ENCODE measurements at places on chromosomes 6 and 20. TPM values are rescaled to one million over a fixed set of nuclear protein-coding genes. Genes with fewer than 3 reads are reported as not detected.
A peak's percentile ranks its signal among the peaks of the same experiment; 100 is the strongest.

- ATAC-seq, result no peak
Measured at GRCh38 chr6:158793432-158793831, 25.7 kb downstream of the EZR start.

GRCh38 chr20:61263084-61263695 is 11.1 kb downstream of the CDH4 start:
- no peak for ATAC-seq

Gene RAB44
- total RNA-seq, result 0.54 TPM

Gene ZSCAN23
- total RNA-seq, result 2.5 TPM

Gene ADGRF4
- 0.10 TPM for total RNA-seq

- ATAC-seq, result peak; percentile 89
Measured at GRCh38 chr6:119541132-119541905, 191.8 kb upstream of the MAN1A1 start.

DNA sequence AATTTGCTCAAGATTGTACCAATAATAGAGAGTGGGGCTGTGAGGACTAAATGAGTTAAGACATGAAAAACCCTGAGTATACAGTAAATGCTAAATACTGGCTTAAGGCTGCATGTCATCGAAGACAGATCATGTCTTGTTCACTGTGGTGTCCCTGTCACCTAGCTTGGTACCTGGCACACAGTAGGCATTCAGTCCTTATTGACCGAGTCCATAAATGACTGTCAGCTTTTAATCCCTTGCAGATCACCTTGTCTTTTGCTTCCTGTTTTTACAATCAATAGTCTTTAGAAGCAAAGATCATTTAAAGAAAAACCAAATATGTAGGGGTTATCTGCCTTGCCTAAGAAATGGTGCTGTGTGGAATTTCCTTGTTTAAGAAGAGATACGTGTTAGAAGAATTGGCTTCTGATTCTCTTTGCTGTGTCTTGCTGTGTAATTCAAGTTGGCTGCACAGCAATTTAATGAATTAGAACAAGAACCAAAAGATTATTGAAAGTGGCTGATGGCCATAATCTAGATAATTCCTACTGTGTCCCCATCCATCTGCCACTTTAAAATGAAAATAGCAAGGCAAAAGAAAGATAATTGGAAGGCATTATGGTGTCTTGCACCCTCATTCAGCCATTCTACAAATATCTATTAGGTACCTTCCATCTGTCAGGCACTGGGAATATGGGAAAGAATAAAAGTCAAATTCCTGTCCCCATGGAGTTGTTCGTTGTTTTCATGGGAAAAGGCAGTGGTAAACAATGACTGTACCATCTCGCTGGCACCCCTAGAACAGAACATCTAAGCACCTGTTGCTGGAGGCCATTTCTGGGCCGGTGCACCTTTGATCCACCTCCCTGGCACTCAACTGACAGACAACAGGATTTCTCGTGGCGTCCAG is 12.4 kb upstream of the MAPK13 start:
- no peak for ATAC-seq

Gene DPM1
- 44.3 TPM for total RNA-seq

- no peak for ATAC-seq
Measured at GRCh38 chr6:4781426-4781825, 5.2 kb downstream of the CDYL start.

Gene DYNLT1
- 192 TPM for total RNA-seq

DNA sequence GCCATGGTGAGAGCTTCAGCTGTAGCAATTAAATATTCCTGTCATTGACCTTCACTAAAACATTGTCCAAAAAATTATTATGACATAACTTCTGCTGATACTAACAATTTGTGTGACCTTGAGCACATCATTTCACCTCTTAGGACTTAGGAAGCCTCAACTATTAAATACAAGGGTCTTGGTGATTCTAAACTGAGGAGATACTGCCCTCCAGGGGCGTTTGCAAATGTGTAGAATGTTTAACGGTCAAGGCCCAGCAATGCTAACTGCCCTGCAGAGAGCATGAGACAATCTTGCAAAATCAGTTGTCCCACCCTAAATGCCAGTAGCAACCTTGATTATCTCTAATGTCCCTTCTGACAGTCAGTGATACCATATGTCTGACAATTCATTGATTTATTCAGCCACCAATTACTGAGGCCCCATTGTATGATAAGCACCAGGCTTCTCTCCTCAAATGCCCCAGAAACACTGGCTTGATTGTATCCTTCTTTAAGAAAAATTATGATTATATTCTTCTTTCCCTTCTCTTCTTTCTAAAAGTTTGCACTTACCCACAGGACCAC is 284.1 kb upstream of the PLN start:
- peak; percentile 81 for ATAC-seq

Gene ANGPT4
- total RNA-seq, result 0.11 TPM

DNA sequence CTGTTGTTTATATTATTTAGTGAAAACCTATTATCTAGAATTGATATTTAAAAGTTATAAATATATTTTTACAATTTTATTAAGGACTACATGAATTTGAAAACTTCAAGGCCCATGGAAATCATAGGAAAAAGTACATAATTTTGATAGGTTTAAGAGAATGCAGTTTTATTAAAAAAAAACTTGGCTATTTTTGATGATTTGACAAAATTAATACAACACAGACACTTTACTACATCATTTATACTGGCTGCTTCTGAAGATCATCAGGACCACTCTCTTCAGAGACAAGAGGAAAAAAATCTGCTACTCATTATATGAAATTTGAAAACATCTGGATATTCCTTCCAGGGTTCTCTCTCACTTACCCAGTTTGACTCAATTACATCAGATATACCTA is 637.7 kb downstream of the BCKDHB start:
- ATAC-seq, result no peak

- ATAC-seq, result no peak
Measured at GRCh38 chr6:46184114-46184513, 13.3 kb upstream of the ENPP5 start.

GRCh38 chr6:46305833-46306232 is 135.1 kb upstream of the ENPP5 start:
- no peak for ATAC-seq

DNA sequence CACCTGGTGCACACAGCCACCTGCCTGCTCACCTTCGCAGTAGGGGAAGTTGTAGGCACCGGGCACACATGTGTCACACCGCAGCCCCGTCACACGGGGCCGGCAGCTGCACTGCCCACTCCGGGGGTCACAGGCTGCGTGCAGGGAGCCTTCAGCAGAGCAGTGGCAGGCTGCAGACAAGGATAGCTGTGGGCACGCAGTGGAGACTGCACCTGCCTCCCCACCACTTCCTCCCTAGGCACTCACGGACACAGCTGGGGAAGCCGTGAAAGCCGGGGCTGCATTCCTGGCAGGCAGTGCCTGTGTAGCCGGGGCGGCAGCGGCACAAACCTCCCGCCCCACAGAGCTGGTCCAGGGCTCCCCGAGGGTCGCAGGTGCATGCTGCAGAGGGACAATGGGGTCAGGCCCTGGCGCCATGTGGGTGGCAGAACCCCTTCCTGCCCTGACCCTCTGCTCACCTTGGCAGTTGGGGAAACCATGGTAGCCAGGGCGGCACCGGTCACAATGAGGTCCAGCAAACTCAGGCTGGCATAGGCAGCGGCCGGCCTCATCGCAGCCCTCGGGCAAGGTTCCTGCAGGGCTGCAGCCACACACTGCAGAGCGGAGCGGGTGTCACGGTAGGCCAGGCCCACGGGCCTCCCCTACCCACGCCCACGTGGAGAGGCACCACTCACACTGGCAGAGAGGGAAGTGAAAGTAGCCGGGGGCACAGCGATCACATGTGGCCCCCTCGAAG is 29.4 kb downstream of the LAMA5 start:
- ATAC-seq, result no peak

Gene R3HDML
- not detected for total RNA-seq

Gene OSBPL2
- total RNA-seq, result 22.0 TPM

DNA sequence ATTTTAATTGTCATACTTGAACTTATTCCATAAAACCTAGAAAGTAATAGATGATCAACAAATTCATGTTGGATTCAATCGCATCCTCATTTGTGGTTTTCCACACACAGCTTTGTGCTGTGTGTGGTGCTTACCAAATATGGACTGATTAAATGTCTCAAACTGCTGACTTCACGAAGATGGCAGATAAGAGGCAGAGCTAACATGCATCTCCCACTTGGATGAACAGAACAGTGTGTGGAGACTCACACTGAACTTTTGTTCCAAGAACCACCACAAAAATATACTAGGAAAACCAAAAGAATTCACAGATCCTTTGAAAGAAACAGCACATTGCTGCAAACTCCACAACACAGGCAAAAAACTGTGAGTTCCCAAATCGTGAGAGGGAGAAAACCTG is 603.7 kb downstream of the TENT5A start:
- ATAC-seq, result no peak

DNA sequence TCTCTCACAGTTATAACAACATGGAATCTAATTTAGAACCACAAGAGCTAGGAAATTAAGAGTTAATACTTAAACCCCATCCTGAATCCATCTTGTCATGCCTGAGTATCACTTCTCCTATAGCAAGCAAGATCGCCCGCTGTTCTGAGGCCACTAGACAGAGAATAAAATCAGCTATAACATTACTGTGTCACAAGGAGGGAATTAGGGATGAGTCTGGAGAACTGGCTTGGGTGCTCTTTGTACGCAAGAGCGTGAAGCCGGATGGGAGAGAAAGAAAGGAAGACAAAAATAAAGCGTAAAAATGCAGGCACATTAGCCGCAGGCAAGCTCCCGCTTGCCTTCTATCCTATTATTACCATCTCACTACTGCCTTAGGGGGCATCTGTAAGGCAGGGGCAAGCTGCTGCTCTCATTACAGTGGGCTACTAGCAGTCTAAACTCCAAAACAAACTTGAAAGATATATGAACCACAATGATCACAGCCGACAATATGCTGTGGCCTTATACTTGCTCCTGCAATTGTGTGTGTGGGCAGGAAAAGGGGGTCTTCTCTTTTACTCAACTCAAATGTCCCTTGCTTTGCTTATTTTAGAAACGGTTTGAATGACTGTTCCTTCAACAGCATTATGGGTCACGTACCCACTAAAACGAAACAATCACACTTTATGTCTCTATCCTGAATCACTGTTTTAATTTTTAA is 81.9 kb downstream of the GJA10 start:
- ATAC-seq, result no peak

DNA sequence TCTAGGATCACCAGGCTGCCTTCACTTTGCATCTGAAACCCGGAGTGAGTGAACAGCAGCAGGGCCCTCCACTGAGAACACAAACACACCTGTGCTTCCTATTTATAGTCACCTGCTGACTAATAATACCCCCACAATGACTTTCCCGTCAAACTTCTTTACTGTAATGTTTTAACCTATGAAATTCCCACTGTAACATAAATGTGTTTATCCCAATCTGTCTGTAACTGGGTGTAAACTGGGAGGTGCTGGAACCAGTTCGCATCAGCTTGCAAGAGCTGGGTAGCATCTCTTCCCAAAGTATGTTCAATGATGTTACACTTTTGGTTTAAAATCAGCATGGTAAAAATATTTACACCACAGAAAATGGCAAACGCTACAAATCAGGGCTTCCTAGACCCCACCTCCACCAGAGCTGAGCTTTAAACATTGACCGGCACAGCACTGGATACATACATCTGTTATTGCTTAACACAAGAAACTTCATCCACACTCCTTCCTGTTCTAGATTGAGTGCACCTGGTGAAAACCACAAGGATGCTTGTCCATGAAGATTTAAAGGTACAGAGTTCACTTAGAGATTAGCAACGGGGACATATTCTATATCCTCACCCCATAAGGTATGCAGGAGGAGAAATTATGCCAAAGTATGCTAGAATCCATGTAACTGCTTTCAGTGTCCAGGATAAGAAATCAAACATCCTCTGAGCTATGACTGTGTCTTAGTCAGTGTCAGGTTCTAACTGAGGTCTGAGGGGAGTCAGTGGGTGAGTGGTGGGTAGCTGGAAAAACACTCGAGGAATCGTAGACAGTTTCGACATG is 79.0 kb downstream of the ALDH8A1 start:
- ATAC-seq, result no peak

DNA sequence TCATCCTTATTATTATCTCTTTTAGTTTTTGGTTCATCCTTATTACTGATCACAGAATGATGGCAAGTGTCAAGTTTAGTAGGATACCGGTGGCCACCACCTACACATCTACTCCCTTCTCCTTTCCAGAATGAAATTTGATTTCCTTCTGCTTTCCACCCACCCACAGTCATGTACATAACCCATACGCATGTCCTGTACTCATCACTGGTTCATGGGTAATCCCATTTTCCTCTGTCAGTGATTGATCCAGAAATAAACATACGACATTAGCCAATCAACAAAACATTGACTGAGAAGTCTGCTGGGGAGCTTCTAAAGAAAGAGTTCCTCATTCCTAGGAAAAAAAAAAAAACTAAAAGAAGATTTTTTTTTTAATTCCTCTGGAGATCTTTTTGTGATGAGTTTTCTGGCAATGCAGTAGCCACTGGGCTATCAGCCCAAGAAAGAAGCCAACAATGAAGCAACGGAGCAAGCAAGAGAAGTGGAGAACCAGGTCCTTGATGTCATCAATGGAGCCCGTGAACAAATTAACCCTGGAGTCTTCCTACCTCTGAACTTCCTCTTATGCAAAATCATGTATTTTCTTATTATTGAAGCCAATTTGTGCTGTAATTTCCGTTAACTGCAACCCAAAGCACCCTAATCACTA is 127.8 kb downstream of the TASP1 start:
- ATAC-seq, result no peak

- no peak for ATAC-seq
Measured at GRCh38 chr6:2845880-2846208, 4.2 kb upstream of the SERPINB1 start.

DNA sequence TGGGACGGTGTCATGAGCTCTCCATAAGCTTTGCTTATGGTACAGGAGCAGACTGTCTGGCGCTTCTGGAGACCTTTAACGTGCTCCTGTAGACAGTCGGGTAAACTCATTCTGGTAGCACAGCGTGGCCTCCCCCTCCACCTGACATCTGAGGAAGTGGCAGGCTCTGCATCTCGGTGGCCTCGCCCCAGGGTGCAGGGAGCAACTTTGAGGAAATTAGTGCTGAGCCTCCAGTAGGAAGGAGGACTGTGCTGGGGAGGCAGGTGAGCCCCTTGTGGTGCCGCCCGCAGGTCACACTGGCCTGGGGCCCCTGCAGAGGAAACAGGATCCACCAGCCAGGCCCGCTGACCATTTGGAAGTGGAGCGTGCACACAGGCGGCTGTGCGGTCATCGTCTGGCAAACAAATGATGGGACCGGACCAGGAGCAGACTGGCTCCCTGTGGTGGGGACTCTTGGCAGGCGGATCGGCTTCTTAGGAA is 57.9 kb downstream of the SYNJ2 start:
- ATAC-seq, result no peak

- no peak for ATAC-seq
Measured at GRCh38 chr20:38433304-38433972, 1.7 kb downstream of the SNHG17 start.

DNA sequence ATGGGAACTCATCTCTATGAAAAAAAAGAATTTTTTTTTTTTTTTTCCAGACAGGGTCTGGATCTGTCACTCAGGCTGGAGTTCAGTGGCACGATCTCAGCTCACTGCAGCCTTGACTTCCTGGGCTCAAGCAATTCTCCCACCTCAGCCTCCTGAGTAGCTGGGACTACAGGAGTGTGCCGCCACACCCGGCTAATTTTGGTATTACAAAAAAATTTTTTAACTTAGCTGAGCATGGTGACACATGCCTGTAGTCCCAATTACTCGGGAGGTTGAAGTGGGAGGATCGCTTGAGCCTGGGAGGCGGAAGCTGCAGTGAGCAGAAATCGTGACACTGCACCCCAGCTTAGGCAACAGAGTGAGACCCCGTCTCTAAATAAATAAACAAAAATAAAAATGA is 7.5 kb downstream of the DEF6 start:
- no peak for ATAC-seq

Gene CLPSL2
- total RNA-seq, result not detected

- peak; percentile 53 for ATAC-seq
Measured at GRCh38 chr6:106444777-106445507, 84.4 kb downstream of the CRYBG1 start.

- ATAC-seq, result peak; percentile 2
Measured at GRCh38 chr6:108559884-108560462, 744 bp upstream of the FOXO3 start.
